Fibroblast of skin of back (primary cell): ENCODE measurements at places on chromosomes 5 and 9.

GRCh38 chr9:1340390-1340789 lies 290.2 kb downstream of the DMRT2 start:
- DNase-seq, result no peak

DNA sequence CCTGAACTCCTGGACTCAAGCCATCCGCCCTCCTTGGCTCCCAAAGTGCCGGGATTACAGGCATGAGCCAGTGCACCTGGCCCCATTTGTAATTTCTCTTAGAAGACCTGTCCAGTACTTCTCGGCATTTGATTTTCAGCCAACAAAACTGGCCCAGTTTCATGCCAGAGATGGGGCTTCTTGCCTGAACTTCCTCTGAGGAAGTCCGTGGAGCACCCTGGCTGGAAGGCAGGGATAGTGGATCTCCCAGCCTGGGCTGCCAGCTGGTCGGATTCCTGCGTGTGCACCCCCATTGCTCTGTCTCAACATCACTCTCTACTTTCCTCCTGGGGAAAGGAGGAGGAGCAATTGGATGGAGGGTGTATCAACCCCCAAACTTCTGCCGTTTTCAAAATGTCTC lies 39.0 kb downstream of the FAM78A start:
- no peak for DNase-seq

DNA sequence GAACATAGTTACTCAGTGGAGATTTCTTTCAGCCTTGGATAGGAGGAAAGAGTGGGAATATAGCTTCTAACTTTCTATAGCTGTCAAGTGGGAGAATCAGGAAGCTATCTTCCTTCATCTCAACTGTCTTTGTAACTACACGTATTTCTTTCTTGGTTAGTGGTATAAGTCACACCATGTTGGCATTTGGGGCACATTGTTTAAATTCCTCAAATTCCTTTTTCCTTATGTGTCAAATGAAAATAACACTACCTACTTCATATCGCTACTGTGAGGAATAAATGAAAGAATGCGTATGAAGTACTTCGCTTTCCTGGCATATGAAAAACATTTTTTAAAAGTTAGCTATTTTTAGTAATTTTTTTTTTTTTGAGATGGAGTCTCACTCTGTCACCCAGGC lies 1082.5 kb upstream of the WWC1 start:
- peak; percentile 88 for DNase-seq

DNA sequence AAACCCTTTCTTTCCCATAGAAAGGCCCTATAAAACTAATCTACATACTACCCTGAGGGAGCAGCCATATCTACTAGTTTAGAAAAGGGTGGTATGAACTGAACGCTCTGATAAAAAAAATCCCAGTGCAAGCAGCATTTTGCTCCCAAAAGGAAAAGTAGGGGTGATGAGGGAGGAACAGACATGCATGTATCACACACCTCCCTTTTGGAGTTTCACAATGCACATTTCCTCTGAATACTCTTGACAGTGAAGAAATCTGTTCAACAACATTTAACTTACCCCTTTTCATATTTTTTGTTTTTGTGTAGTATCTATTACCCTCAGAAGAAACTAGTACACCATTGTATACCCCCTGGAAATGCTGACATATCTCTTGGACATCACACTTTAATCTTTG lies 411.4 kb downstream of the MAT2B start:
- DNase-seq, result no peak

DNA sequence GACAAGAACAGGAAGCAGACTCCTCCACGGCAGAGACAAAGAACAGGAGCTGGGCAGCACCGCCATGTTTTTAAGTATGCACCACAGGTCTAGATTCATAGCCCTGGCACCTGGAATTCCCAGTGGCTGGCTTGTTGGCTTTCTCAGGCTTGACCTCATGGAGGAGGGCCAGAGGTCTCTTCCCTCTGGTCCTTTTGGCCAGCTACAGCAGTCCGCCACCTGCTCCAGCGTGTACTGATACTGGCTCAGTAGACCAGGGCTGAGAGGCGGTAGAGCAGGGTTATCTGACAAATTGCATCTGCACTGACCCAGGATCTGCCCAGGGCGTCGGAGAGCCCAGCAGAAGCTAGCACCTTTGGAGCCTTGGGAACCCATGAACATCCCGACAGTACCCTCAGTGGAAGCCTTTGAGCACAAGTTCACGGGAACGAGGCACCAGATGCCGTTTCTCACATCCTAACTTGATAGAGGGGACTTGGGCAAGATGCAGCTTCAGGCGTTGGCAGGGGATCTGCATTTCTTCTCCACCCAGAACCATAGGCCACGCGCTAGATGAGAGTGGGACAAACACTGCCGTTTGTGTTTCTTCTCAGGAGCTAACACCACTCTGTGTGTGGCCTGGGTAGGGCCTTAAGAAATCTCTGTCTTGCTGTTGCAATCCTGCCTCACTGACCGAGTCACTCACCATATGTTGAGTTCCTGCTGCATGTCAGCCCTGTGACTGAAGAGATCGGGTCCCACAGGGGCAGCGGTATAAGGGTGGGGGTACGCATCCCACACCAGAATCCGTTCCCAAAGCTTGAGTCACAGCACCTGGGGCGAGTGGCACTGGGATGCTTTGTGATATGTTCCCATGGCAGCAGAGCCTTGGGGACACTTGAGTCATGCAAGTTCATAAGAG lies 90.3 kb upstream of the OTULINL start:
- peak; percentile 89 for DNase-seq

DNA sequence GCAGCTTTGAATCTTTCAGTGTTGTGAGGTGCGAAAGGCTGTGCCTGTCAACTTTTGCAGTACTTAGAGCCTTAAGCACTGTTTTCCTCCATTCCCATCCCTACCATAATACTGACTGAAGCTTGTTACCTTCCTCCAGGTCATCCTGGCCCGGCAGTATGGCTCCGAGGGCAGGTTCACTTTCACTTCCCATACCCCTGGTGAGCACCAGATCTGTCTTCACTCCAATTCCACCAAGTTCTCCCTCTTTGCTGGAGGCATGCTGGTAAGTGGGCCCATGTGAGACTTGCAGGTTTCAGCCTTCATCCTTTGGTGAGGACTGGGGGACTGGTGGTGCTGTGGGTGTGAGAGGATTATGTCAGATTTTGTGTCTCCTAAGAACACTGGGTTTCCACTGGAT lies 1.5 kb downstream of the TMED9 start:
- DNase-seq, result no peak

DNA sequence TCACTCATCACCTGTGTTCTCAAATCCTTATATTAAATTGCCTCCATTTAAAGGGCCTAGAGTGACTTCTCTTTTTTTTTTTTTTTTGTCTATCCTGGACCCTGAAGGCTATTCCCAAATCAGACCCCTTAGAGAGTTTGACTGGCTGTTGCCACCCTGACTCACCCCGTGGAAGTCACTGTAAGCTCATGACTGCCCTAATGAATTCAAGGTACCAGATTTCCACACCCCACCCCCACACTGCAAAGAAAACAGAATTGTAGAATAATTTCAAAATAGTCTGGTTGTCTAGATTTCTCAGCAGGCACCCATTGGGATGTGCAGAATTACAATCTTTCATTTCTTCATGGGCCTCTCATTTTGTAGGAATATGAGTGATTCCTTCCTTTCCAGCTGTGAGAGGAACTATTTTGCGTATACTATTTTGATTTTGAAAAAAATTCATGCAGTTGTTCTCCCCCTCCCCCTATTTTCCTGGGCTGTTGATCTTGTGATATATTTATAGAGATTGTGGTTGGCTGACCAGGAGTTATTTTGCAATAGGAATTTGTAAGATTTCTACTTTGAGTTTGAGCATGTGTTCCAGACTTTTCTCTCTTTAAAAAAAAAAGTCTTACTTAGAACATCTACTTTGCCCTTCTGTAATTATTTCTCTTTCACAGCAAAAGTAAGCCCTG lies 79.1 kb downstream of the ZNF618 start:
- DNase-seq, result peak; percentile 86

DNA sequence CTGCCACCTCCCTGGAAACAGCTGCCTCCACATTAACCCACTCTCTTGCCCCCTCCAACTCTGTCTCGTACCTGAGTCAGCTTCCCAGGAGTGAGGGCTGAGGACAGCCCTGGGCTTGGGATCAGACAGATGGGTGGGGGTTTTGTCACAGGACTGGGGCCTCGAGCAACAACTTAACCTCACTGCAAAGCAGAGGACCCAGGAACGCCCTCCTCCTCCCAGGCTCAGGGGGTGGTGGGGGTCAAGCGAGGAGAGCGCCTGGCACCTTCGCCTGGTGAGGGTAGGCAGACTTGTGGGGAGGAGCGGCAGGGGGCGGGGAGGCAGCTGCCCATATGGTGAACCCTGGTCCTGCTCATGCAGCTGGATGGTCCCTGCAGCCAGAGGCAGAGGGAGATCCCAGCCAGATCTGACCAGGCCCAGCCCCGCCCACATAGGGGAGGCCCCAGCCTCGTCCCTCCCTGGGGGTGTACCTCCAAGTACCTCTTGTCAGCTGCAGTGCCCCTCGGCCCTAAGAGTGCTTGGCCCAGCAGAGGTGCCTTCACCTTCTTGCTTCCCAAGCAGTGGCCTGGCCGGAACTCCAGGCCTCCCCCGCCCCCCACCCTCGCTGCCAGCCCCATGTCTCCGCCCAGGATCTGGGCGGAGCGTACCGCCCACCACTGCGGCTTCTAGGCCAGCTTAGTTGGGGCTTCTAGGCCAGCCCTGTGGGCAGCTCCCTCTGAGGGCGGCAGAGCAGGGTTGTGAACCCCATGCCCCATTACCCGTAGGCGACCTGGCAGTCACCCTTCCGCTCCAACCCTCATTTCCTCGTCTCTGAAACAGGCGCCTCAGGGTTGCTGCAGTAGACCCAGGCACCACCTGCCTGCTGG lies at the start of gene SARDH:
Gene SARDH (minus strand): TSS at position 579 of the 866 bp plus-strand sequence. CDS start 4,179 bp downstream, outside the sequence.
- DNase-seq, result peak; percentile 30

GRCh38 chr9:86767373-86767772 lies 179.9 kb downstream of the GAS1 start:
- no peak for DNase-seq

DNA sequence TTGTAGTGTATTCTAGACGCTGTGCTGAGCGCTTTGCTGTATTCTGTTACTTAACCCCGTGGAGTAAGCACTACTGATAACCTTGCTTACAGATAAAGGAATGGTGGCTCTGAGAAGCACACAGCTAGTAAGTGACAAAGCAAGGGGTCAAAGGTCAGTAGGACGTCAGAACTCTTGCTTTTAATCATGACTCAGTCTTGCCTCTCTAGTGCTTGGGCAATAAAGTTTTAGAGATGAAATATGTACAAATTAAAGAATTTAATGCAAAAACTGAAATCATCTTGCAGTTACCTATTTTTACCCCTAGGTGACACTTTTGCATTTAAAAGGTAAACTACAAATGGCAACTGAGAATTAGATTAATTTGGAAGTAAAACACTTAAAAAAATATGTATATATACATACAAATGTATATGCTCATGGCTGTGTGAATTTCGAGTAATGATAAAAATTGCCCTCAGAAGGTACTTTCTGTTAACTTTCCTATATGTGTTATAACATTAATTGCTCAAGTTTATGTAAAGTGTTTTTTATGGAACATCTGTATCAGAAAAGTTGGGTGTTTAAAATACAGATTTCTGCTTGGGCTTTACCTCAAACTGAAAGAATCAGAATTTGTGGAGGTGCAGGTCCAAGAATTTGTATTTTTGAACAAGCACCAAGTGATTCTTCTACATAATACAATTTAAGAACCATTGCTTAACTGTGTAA lies 175.1 kb upstream of the DAB2 start:
- peak; percentile 75 for DNase-seq

GRCh38 chr5:150411245-150411979 lies 1.3 kb downstream of the CD74 start:
- no peak for DNase-seq

DNA sequence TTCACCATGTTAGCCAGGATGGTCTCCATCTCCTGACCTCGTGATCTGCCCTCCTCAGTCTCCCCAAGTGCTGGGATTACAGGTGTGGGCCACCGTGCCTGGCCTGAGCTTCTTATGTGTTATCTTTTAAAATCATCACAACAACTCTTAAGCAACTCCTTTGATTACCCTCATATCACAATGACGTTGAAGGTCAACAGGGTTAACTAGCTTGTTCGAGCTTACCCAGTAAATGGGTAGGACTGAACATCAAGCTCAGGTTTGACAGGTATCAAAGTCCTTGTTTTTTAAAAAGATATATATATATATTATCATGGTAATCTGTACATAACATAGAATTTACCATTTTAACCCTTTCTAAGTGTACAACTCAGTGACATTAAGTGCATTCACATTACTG lies 3.1 kb downstream of the GRXCR2 start:
- no peak for DNase-seq

- DNase-seq, result no peak
These were observed 48.2 kb downstream of the CXXC5 start for GRCh38 chr5:139696167-139696893.

DNA sequence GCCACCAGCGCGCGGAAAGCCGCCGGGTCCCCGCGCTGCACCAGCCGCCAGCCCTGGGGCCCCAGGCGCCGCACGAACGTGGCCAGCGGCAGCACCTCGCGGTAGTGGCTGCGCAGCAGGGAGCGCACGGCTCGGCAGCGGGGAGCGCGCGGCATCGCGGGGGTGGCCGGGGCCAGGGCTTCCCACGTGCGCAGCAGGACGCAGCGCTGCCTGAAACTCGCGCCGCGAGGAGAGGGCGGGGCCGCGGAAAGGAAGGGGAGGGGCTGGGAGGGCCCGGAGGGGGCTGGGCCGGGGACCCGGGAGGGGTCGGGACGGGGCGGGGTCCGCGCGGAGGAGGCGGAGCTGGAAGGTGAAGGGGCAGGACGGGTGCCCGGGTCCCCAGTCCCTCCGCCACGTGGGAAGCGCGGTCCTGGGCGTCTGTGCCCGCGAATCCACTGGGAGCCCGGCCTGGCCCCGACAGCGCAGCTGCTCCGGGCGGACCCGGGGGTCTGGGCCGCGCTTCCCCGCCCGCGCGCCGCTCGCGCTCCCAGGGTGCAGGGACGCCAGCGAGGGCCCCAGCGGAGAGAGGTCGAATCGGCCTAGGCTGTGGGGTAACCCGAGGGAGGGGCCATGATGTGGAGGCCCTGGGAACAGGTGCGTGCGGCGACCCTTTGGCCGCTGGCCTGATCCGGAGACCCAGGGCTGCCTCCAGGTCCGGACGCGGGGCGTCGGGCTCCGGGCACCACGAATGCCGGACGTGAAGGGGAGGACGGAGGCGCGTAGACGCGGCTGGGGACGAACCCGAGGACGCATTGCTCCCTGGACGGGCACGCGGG lies at the start of gene TERT:
Gene TERT (minus strand): TSS at position 234 of the 815 bp plus-strand sequence. CDS start 79 bp downstream, at position 155.
- no peak for DNase-seq

DNA sequence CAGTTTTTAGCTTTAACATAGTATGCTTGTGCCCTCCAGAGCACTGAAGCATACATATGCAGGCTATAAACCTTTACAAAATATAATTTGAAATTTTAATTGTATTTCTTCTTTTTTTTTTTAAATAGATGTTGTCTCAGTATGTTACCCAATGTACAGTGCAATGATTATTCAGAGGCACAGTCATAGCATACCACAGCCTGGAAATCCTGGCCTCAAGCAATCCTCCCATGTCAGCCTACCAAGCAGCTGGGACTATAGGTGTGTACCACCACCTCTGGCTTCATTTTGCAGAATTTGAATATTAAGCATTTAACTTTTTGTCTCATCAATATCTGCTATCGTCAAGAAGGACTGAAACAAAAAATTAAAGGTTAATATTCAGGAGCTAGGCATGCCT lies 16.9 kb upstream of the ZNF782 start:
- DNase-seq, result no peak
